ENCODE measurements at places on chromosomes 1 and 21.
A peak's percentile ranks its signal among the peaks of the same experiment; 100 is the strongest.

DNA sequence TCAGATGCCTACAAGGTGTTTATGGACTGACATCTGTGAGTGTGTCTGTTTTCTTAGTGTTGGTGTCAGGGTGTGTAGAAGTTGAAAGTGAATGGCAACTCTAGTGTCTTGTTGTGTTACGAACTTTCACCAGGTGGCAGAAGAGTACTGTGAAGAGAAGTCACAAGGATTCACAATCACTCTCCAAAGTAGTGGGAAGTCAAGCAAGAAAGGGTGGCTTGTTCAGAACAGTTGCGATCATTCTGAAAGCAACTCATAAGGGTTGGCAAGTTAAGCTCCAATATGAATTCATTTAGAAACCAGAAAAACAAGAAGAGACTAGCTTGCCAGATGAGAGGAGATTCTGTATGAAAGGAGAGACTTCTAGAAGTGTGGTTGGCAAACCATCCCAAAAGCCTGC is 86.1 kb downstream of the FASLG start:
- peak; percentile 89 for DNase-seq

- DNase-seq = peak; percentile 92
Observed at GRCh38 chr1:78003882-78004718, 639 bp upstream of the DNAJB4 start.

DNA sequence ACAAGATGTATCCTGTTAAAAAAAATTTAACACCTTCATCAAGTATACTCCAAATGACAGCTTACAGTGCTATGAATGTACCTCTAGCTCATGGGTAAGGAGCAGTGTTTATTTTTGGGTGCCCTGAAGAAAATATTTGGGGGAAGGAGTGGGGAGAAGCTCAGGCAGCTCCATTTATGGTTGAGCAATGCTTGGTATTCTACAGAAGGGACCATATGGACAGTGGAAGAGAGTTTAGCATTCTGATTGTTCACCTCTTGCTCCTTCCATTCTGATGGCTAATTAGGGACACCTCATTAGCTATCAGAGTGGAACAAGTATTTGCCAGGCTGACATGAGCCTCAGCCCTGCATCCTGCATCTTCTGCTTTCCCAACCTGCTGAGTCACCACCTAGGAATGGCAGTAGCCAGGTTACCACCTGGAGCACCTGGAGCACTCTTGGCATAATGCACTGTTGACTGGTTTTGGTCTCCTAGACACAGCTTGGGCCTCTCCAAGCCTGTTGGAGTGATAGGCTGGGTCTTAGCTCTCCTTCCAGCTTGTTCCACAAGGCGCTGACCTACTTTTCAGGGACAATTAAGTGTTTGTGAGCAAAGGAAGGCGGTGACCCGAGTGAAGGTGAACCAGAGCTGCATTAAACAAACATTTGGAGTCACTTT is 62.0 kb upstream of the MACF1 start:
- DNase-seq = no peak

DNA sequence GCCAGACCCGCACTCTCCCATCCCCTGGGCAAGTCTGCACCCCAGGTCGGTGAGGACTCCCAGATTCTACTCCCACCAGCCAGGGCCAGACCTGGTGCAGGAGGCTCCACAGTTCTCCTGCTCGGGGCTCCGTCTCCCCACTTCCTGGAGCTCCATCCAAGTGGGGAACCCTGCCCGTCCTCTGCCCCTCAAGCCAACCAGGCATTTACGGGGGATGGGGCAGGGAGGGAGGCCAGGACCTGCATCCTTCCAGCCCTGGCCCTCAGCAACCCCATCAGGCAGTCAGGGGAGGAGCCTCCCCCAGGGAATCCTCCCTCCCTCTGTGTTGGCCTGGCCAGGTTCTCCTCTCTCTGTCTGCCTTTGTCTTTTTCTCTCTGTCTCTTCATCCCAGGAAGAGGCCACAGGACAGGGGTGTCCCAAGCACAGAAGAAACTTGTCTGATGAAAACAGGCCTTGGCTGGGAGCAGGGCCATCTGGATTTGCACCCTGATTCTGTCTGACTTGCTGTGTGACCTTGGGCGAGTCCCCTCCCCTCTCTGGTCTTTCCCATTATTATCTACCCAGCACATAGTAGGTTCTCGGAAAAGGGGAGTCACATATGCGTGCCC is 18.5 kb upstream of the EPHA2 start:
- no peak for DNase-seq

GRCh38 chr1:102961549-102961948 is 146.8 kb downstream of the COL11A1 start:
- DNase-seq = no peak

DNA sequence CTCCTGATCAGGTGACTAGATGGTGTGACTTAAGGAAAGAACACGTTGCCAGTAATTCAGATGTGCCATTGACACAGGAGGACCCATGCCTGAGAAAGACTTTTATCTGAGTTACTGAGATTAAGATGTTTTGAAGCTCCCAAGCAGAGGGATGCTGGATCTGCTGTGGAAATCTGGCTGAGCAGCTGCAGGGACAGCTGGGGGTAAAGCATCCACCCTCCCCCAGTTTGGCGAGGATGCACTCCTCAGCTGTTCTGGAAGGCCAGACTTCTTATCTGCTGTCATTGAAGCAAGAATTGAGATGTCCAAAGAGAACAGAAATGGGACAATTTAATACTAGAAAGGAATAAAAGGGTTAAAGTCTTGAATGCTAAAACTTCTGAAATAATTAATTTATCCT is 25.7 kb downstream of the TTC3 start:
- DNase-seq = no peak

DNA sequence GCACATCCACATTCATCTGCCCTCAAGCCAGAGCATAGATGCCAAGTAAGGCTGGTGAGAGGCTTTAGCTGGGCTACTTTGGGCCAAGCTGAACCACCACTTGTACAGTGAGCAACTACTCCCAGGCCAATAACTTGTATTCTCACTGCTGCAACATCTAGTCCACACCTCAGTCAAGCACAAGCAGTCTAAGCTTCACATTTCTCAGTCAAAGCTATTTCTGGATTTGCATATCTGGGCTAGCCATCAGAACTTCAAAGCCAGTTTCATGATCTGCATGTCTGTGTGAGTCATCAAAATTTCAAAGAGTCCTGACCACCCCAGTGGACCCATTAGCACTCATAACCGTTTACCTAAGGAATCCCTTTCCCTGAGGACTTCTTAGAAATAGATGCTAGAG is 77.7 kb upstream of the DIRAS3 start:
- peak; percentile 62 for DNase-seq

DNA sequence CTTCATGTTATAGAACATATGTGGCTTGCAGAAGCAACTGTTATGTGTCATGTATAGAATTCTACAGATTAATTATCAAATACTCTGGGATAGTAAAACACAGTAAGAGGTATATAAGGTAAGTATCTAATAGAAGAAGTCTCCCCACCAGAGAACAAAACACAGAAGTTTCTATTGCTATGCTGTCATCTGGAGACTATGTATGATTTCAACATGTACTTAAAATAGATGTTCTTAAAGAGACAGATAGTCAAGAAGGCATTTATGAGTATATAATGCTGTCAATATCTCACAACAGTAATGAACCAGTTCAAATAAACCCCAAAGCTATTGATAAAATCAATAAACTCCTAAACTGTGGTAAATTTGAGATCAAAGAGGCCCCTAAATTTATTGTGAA is 8.1 kb upstream of the ADCY10 start:
- peak; percentile 59 for DNase-seq

DNA sequence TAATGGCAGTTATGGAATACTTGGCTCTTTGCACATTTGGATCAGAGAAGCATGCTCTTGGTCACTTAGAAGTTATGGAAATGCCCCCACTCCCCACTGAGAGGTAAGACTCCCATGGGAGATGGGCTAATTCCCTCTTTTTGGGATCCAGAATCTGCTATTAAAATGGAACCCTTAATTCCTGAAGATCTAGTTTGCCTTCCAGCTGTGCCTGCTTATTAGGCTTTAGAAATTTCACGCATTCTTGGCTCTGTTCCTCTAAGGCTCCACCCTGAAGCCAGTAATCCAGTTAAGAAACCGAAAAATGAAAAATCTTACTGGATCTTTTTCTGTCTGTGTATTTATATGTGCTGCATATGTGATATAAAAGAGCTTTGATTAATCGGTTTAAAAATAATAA is 76.7 kb downstream of the USH2A start:
- DNase-seq = no peak

DNA sequence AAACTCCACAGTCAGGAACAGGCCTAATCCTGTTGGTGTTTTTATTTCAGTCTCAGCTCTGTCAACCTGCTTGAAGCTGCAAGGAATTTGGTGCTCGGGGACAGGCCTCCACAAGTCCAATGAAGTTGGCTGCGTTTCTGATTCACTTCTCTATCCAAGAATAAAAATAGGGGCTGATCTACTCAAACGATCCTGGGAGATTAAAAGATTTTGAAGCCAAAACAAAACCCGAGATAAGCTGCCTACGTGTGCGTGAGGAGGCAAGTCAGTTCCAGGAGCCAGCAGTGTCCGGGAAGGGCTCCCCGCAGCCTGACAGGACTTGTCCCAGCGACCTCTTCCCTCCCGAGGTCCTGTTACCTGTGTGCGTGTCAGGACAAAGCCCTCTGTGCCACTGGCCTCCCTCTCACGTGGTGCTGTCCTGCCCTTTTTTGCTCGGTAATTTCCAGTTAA is 98.0 kb downstream of the ETS2 start:
- DNase-seq = no peak

GRCh38 chr1:52613636-52614373 is 11.6 kb downstream of the GPX7 start:
- DNase-seq = no peak

DNA sequence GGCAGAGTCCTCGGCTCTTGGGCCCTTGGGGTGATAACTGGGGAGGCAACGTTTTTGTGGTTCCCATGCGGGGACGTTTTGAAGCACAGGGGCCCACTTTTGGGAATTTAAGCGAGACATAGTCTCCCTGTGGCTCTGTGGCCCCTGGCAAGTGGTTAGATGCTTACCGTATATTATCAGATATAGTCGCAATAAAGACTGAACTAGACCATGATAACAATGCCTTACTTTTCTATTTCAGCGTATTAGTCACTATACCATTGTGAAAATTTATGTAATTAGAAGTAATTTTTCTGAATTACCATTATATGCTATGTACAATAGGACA is 538 bp upstream of the RCAN1 start:
- DNase-seq = no peak

- DNase-seq = no peak
Observed at GRCh38 chr1:228841632-228842031, 106.4 kb downstream of the RHOU start.

DNA sequence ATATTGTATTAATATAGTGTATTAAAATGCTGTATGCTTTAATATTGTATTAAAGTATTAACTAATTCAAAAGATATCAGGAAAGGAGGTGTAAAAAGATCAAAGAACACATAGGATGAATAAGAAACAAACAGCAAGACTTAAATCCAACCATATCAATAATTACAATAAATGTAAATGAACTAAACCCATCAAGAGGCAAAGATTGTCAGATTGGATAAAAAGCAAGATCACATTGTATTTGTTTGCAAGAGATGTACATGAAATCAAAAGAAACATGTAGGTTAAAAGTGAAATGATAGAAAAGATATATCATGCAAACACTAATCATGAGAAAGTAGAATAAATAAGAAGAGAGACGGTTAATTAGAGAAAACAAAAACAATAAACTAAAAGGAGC is 34.1 kb upstream of the RAB3GAP2 start:
- DNase-seq = no peak

GRCh38 chr1:236228411-236228810 is 53.3 kb downstream of the ERO1B start:
- no peak for DNase-seq

- peak; percentile 71 for DNase-seq
Observed at GRCh38 chr1:243917863-243918565, 68.0 kb upstream of the AKT3 start.

- no peak for DNase-seq
Observed at GRCh38 chr1:166813508-166814223, 25.6 kb upstream of the POGK start.

GRCh38 chr1:201552941-201553351 is 14.0 kb downstream of the NAV1 start:
- DNase-seq = peak; percentile 74

GRCh38 chr1:37480581-37481288 is 6.4 kb downstream of the ZC3H12A start:
- DNase-seq = no peak

- no peak for DNase-seq
Observed at GRCh38 chr1:212935387-212935981, 14.9 kb upstream of the VASH2 start.

- no peak for DNase-seq
Observed at GRCh38 chr1:91876781-91877573, 9.0 kb downstream of the TGFBR3 start.

DNA sequence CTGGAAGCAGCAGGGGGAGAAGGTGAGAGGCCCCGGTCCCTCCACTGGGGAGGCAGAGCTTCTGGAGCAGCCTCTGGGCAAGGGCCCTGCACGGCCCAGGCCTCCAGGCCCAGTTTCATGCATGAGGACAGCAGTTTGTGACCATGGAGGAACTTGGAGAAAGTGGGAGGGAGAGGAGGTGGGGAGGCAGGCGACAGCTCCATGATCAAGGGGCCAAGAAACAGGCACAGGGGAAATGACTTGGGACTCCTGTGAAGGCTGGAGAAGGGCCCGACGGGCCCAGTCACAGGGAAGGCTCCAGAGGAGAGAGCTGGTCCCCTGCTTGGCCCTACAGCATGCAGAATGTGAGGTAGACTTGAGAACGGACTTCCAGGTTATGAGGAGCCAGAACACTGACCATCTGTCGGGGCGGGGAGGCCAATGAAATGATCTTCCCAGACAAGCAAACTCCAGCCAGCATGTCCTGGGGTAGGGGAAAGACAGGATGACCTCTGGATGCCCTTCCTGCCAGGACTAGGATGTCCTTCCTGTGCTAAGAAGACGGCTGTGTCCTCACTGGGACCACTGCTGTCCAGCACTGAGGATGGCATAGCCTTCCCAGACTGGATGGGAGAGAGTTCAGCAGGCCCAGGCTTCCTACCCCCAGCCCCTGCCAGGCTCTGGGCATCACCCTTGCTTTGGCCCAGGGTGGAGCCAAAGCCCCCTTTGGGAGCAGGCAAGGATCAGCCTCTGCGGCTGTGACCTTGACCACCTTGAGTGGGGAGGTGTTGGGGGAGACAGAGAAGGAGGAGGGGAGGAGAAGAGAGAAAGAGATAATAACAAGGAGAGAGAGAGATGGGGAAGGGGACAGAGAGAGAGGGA is 548.2 kb downstream of the PTPRU start:
- DNase-seq = no peak

DNA sequence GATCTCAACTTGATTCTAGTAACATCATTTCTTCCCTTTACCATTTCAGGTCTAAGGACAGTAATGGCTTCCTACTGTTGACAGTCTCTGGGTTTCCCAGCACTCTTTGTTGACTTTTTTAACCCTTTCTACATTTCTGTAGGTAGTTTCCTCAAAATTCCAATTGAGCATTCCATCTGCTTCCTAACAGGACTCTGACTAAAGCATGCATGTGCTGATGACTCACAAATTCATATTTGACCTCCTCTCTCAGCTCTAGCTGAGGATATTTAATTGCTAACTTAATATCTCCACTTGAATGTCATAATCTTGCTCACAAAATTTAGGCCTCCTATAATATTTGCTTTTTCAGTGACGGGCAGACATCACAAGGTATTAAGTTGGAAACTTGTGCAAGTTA is 93.3 kb upstream of the ZNHIT6 start:
- no peak for DNase-seq

Measured in mesenchymal stem cell (in vitro differentiated cells and primary cell).